Fibroblast of skin of left quadriceps (primary cell): ENCODE measurements at places on chromosomes 7 and 10.

DNA sequence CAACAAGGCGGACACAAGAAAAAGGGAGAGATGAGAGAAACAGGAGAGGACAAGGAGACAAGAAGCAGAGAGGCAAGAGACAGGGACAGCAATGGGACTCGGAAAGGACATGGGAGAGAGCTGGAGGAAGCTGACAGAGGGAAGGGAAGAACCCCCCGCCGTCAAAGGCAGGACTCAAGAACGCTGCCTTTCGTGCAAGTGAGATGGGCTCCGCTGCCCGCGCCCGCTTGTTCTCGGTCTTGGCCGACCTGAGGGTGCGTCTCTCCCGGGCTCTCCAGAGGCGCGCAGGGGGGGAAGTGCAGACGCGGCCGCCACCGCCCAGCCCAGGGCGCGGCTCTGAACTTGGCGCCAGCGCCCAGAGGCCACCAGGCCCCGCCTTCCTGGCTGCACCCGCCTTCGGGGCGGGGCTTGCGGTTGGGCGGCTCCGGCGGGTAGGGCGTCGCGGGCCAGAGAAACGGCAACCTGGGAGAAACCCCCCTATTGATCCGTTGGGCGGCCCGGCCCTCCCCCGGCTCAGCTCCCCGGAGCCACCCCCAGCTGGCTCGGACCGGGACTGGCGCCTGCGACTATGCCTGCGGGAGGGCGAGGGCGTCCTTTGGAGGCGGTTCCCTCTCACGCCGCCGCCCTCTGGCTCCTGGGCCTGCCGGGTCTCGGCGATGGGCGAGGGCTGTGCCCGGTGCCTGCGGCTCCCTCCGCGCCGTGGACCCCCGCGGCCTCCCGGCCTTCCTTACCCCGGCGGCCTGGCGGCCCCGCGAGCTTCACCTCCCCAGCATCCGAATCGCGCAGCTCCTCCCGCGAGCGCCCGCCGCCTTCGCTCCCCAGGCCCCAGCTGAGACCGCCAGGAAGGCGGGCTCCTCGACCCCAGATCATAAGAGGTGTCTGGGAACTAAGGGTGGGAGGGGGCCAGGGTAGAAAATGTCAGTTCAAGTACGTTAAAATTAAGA lies 2.2 kb upstream of the ANTXRL start:
- peak; percentile 20 for DNase-seq

GRCh38 chr10:124545351-124546054 lies 83.9 kb downstream of the LHPP start:
- no peak for DNase-seq

GRCh38 chr7:33459340-33459751 lies 330.0 kb downstream of the BBS9 start:
- peak; percentile 34 for DNase-seq

- no peak for DNase-seq
Measured at GRCh38 chr10:60388709-60389301, 870 bp downstream of the ANK3 start.

DNA sequence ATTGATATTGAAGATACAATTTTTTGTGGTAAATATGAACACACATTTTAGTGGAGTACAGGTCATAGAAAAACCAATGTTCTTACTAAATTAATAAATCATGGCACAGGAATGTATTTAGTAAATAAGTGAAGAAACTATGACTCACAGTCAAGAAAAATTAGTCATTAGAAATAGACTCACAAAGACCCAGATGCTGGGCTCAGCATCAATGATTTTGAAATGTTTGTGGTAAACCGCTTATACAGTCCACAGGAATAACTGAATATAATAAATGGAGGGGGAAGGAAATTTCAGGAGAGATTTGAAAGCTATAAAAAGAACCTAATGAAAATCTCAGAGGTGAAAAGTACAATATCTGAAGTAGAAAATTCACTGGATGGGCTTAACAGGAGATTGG lies 138.3 kb upstream of the ADCY1 start:
- peak; percentile 88 for DNase-seq

DNA sequence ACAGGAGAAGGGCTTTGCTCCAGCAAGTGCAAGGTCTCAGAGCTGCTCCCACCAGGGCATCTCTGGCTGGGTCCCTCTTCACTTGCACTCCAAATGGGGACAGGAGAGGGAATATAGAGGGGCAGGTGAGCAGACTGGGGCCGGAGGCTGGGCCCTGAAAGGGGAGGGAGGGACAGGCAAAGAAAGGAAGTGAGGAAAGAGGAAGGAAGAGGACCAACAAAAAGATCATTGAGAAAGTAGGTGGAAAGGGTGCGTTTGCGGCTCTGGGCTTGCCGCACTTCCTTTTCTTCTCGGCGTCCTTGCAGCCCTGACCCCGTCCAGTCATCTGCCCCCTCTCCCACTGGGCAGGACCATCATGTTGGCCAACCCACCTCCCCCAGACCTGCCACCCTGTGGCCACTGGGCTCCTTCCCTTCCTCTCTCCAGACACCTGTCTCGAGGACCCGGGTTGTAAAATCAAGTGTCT lies 14.0 kb downstream of the ITPRIP start:
- no peak for DNase-seq

DNA sequence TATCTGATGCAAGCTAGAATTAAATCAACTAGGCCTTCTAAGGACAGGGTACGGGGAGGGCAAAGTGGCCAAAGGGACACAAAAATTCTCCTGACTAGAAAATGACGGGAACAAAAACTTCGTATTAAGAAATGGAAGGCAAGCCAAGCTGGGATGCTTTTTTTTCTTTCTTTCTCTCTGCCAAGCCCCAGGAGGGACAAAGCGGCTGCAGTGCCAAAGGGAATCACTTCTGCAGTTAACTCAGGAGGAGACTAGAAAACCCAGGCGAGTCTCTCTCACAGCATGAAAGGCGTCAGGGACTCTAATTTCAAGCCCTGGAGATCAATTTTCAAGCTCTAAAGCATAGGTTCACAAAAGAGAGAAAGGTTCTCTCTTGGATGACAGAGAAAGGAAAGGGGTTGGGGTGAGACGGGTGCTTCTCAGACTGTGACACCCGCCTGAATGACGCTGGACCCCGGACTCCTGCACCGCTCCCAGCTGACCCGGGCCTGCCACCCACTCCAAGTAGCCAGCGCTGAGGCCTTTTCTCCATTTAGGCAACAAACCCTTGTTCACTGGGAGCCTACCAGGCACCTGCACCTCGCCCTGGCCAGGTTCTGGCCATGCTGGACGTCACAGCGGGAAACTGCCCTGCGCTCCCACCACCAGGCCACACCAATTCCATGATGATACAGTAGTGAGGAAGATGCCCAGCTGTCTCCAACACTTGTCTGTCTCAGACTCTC lies 56.5 kb downstream of the KIAA1549 start:
- no peak for DNase-seq

GRCh38 chr10:28883741-28884423 lies 206.6 kb downstream of the BAMBI start:
- no peak for DNase-seq

- no peak for DNase-seq
Measured at GRCh38 chr7:7203813-7204575, 21.6 kb downstream of the C1GALT1 start.

DNA sequence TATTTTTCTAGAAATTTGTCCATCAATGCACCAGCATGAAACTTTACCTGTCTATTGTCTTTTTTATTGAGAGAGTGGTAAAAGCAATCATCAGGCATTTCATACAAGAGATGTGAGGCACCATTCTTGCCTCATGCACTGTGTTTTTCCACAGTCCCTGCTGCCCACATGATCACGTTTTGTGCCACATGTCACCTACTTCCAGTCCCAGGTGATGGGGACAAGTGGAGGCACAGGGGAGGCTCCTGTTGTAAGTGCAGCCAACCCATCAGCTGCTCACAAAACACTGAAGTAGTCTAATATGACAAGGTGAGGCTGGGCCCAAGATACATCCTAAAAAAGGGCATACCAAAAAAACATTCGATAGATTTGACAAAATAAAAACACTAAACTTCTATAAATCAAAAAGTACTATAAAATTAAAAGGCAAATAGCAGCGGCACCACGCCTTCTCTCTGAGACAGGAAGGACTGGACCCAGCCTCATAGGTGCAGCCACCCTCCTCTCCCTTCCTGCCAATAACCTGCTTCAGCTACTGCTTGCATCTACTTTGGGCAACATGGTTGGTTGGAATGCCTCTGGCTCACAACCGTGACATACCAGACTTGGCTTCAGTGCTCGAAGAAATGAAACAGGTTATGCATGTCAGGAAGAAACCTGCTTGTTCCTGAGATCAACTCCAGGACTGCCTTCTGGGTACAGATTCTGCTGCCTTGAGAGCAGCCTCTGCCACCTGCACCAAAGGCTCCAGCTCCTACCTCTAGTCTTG lies 2.3 kb downstream of the ZC3HAV1L start:
- DNase-seq, result no peak

GRCh38 chr7:108570146-108570755 lies 577 bp downstream of the DNAJB9 start:
- no peak for DNase-seq

GRCh38 chr10:96998329-96998888 lies 166.3 kb downstream of the LCOR start:
- DNase-seq, result peak; percentile 28

DNA sequence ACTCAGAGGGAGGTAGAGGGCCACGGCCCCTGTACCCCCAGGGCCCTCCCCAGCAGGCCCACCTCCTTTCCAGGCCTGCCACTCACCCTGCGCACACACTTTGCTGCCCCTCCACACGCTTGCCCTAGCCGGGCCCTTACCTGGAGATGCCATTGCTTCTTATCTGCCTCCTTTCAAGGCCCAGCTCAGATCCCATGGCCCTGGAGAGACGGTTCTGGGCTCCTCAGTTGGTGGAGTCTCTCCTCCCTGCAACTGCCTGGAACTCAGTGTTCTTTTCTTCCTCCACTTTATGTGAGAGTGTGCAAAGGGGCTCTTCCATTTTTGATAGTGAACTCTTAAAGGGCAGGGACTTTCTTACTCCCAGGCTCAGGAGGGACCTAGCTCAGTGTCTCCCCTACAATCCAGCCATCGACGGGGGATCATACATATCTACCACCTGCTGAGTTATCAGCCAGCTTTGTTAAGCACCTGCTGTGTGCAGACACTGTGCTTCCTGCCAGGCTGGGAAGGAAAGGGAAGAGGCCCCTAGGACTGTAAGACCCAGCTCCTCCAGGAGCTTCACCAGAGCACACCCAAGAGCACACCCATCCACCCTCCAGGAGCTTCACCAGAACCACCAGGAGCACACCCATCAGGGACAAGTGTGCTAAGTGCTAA lies 89.3 kb upstream of the MACROH2A2 start:
- DNase-seq, result no peak

DNA sequence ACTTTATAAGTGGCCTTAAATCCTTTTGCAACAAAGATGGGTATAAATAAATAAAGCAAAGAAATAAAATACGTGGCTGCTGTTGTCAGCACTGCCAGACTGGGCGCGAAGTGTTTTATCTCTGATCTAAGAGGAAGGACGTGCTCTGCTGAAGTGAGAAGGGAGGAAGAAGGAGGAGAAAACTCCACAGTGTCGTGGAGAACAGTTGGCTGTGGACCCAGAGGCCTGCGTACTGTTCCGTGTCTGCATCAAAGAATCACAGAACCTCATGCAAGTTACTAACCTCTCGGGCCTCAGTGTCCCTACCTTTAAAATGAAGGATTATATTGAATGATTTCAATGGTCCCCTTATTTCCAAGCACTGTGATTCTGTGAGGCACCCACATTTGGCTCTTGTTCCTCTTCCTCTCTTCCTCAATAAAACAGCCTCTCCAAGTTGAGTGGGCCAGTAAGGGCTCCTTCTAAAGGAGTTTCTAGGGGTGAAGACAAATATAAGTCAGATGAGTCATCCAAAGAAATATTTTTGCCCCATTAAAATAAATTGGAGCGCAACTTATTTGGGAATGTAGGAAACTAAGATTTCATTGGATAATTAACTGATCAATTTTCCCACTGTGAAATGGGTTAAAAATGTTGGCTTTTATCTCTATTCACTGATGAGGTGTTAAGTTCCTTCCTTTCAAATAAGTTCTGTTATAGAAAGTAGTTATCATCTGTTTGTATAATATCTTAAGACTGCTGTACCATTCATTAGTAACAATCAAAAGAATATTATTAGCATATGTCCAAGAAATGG lies 126.9 kb upstream of the EFCAB10 start:
- no peak for DNase-seq

GRCh38 chr10:44308935-44309334 lies 76.0 kb downstream of the CXCL12 start:
- no peak for DNase-seq

DNA sequence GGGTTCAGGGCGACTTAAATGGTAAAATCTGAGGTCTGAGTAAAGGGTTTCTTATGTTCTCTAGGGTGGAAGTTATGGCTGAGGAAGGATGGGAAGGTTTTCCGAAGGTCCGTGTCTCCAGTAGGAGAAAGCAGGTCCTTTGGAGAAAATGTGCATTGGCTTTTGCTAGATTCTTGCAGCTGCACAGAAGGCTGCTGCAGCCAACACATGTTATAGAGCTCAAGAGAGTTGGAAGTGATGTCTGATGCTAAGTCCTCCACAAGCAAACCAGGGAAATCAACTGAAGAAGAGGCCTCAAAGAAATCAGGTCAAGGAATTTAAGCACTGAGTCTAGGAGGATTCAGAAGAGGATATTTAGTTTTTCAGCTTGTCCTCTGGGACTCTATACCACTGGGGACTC lies 404.6 kb downstream of the LRMDA start:
- no peak for DNase-seq

- no peak for DNase-seq
Measured at GRCh38 chr10:21529032-21529910, 3.8 kb upstream of the SKIDA1 start.

GRCh38 chr10:103795634-103796270 lies 59.6 kb downstream of the SH3PXD2A start:
- DNase-seq, result no peak

- DNase-seq, result no peak
Measured at GRCh38 chr7:106752367-106752766, 91.4 kb upstream of the CCDC71L start.

DNA sequence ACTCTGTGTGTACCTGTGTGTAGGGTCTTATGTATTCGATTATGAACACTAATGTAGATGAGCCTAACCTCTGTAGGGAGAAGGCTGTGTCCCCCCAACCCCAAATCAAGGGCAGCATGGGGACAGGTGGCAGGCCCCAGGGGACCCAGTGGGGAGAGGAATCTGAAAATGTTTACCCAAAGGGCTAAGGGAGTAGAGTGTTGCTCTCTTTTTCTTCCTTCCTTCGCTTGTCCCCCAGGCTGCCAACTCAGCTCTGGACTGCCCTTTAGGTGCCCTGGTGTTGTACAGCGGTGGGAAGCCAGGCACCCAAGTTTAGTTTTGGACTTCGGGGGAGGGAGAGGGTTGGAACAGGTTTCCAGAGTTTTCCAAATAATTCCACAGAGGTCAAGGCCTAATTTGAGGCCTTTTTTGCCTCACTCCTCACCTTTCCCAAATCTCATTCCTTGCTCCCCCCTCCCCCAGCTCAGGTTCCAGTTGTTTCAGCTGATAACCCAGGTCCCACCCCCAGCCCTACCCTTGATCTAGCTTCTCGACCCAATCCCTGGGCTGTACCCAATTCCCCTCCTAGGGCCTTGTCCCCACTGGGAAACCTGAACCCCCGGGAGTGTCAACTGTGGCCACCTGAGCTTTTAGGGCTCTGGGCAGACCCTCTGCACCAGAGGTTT lies 9.1 kb upstream of the PAX2 start:
- no peak for DNase-seq

GRCh38 chr10:51235865-51236264 lies 161.6 kb downstream of the PRKG1 start:
- DNase-seq, result no peak
